NCI-H510A (cell line): ENCODE measurements at places on chromosomes 4 and X.
A peak's percentile ranks its signal among the peaks of the same experiment; 100 is the strongest.

GRCh38 chrX:110226931-110227330, 91.0 kb downstream of the AMMECR1 start:
- no peak for DNase-seq

GRCh38 chrX:51459125-51459524, 37.3 kb downstream of the NUDT11 start:
- no peak for DNase-seq

GRCh38 chr4:65791812-65792308, 121.6 kb upstream of the EPHA5 start:
- no peak for DNase-seq

DNA sequence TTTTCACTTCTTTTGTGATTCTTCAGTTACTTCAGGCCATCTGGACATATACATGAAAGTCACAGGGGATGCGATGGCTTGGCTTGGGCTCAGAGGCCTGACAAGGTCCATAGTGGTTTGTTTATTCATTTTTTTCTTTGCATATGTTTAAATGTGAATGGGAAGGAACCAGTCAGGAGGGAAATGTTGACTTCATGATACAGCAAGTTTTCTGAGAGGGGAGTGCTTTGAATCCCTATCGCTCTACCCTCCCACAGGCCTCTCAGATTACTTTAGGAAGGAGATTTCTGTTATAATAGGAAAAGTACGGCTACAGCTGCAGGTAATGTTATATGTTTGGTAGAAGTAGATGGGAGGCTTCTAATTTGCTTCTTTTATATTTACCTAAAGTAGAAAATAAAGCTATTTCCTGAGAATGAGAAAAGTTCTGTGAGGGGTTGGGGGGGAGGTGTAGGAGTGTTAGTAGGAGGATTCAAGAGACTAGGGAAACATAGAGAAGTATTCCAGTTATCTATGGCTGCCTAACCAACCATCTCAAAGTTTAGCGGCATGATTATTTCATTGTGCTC, 322.9 kb downstream of the RAPGEF2 start:
- DNase-seq = no peak

DNA sequence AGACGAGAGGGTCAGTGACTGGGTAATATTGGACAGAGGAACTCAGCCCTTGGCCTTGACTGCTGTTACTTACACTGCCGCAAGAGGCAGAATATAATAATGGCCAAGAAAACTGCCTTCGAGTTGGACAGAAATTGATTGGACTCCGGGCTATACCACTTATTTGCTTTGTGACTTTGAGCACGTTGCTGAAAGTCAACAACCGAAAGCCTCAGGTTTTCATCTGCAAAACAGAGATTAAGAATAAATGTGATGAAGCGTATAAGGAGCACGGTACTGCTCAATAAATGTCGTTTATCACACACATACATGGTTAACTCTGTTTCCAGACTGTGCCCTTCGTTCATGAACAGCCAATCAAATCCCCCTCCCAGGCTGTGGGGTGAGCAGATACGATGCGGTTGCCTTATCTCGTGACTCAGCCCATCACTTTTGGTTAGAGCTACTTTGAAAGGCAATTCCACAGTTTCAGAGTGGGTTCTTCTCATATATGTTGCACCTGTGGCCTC, 91.6 kb downstream of the TSPAN7 start:
- no peak for DNase-seq

DNA sequence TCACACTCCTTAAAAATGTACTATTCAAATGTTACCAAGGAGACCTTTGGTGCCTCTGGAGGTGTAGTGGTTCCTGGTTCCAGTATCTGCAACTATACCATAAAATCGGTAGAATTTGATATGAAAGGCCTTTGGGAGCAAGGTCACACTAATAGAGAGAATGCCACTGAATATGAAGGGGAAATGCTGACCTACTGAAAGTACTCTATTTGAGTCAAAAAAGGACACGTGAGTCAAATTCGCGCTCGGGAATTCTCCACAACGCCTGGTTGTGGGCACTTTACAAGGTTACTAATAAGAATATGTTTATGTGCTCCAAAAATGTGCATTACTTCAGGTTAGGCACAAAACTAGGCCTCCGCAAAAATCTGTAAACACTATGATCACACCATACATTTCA, 39.5 kb upstream of the RELL1 start:
- DNase-seq = no peak

- DNase-seq = no peak
These were observed 1.5 kb downstream of the FHDC1 start for GRCh38 chr4:152937336-152938236.

DNA sequence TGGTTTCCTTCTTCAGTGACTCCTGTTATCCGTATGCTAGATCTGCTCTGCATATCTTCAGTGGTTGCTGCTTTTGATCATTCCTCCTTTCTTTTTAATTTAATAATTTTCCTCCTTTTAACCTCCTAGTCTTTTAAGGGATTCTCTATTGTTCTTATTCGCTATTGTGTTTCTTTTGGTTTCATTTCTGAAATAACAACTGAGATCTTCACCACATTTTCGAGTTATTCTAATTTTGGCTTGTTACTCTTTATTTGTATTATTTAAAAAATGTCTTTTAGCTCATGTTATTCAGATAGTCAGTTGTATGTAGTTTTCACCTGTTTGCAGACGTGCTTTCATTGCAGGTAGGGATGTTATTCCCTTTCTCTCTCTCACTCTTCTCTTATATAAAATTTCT, 24.9 kb downstream of the IGFBP7 start:
- no peak for DNase-seq

DNA sequence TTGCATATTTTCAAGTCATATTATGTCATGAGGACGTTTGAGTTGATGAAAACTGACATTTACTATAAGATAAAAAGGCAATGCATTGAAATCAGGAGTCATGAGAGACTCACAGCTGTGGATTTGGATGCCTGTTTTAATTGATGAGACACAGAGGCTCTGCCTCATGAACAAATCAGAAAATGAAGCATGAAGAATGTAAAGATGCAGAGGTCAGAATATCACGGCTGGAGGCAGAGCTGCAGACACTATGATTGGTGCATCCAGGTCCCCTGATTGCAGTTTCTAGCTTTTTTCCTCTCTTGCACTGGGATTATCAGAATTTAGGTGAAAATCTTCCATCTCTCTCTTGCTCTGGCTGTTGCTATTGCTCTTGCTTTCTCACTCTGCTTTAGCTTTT, 74.7 kb downstream of the FAM47B start:
- DNase-seq = no peak

GRCh38 chr4:7620086-7620813, 185.5 kb upstream of the PSAPL1 start:
- no peak for DNase-seq

DNA sequence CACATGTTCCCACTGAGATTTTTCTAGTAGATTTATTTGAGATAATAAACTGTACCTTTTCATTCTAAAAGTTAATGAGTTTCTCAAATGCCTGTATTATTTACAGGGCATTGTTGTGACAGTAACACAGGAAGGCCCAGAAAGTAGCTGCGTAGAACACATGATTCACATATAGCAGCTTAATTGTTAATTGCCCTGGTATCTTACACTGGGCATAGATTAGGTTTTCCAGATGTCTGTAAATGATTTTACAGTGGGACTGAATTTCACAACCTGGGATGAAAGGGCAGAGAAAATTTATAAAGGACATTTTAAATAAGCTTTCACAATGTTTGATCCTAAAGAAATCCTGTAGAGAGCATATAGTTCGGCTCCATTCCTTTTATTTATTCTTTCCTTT, 27.6 kb downstream of the UGT8 start:
- DNase-seq = no peak

- DNase-seq = no peak
These were observed 231.1 kb upstream of the ARHGAP24 start for GRCh38 chr4:85243857-85244256.

DNA sequence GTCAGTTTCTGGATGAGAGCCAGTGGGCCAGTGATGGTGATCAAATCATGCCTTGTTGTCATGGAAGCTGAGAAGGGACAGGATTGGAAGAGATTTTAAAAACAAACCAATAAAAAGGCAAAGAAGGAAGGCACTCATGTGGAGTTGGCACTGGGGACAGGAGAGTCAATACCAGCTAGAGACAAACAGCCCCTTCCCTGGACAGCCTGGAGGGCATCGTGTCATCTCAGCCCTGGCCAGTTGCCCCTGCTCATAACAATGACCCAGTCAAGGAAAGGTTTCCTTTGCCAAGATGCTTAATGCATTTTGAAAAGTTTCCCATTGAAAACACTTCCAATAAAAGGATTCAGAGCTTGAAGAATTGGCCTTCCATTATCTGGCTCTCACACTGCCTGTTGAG, 55.5 kb downstream of the SCML1 start:
- no peak for DNase-seq

- no peak for DNase-seq
These were observed 100.4 kb downstream of the HS6ST2 start for GRCh38 chrX:132858018-132858417.

GRCh38 chr4:107037199-107037584, 1.1 kb upstream of the DKK2 start:
- peak; percentile 11 for DNase-seq

GRCh38 chr4:139684351-139684750, 18.7 kb downstream of the MGST2 start:
- DNase-seq = no peak

GRCh38 chr4:152009031-152009670, 248.3 kb upstream of the GATB start:
- no peak for DNase-seq

DNA sequence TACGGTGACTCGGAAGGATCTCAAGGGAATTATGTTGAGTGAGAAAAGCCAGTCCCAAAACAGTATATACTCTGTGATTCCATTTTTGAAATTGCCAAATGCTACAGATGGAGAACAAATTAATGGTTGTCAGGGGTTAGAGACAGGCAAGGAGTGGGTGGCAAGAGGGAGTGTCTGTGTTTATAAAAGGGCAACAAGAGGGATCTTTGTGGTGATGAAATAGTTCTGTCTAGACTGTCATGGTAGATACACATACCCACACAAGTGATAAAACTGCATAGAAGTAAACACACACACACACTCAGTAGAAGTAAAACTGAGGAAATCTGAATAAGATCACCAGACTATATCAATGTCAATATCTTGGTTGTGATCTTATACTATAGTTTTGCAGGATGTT, 92.7 kb downstream of the CD99L2 start:
- no peak for DNase-seq

DNA sequence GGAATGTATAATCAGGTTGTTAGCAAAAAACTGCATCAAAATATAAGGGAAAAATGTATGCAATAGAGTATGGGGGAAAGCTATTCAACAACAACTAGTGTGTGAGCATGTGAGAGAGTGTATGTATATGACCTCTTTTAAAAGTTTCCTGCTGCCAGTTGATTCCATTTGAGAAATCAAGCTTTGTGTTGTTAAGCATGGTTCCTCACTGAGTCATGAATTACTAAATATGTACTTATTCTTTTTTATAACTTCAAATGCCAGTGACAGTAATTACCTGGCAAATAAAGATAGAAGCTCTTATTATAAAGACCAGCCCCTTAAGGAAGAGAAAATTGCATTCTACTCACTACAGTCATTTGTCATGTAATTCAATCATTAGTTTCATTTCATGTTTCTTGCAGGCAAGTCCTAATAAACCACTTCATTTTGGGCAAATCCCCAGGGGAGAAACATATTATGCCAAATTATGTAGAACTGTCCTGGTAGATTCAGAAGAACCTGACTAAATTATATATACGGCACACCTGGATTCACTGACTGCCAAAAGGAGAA, 19.2 kb downstream of the RASGEF1B start:
- DNase-seq = no peak

DNA sequence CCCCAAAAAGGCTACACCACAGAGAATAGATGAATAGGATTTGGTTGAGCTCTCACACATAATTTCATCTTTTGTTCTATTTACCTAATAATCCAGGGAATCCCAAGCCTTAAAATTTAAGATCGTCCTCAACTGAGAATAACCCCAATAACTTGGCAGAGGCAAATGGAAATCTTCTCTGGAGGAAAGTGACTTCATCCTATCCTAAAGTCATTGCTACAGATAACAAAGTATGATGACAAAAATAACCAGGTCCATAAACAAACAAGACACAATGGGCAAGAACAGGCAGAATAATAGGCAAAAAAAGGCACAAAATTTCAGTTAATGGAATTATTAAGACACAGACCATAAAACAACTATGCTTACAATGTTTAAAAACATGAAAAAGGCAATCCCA, 177.3 kb upstream of the STK26 start:
- DNase-seq = no peak

- DNase-seq = no peak
These were observed 9.7 kb downstream of the SOD3 start for GRCh38 chr4:24805067-24805466.

DNA sequence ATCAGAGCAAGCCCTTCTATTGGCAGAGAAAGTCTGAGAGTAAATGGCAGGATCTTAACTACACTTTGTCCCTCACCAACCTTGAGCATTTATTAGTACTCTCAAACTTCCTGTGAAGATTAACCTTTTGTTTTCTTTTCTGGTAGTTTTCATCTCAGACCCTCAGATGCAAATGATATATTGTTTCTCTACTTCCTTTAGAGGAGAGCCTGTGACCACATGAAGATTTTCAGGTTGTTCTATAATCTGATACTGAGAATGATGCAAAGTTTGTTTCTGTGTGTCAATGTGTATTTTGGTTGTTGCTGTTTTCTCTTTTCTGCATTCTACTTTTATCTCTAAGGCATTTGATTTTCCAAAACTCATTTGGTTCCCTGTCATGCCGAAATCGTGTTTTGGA, 165.8 kb upstream of the CYSLTR1 start:
- no peak for DNase-seq

GRCh38 chr4:153564630-153565525, 98.7 kb downstream of the TMEM131L start:
- no peak for DNase-seq

DNA sequence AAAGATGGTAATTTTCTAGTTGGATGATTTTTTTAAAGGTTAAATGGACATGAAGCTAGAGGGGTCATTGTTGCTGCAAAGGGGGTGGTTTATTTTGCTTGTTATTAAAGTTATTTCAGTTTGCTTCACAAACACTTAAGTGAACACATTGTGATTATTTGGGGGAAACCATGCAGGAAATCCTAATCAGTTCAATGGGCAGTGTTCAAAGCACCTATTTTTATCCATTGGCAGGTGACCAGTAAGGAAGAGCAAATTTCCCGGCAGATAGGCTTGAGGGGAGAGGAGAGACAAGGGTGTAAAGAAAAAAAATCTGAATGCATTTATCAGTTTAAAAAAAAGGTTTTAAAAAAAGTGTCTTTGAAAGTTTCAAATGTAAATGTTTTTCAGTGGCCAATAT, 17.6 kb downstream of the GPR174 start:
- DNase-seq = no peak

DNA sequence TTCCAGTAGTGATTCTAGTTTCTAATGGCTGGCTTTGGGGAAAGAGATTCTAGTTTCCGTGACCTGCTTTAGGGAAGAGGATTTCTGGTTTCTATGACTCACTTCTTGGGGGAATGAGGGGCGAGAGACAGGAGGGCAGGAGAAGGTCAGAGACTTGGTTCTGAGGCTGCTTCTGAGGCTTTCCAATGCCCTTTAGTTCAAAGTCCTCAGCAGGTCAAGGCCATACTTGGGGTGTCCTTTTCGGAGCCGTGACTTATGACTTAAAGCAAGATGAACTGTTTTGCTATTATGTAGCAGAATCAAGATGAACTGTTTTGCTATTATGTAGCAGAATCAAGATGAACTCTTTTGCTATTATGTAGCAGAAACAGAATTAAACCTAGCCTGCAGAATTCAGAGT, 52.2 kb upstream of the TLR3 start:
- no peak for DNase-seq
